ENCODE measurements at places on chromosomes 6 and 20.
A peak's percentile ranks its signal among the peaks of the same experiment; 100 is the strongest.

DNA sequence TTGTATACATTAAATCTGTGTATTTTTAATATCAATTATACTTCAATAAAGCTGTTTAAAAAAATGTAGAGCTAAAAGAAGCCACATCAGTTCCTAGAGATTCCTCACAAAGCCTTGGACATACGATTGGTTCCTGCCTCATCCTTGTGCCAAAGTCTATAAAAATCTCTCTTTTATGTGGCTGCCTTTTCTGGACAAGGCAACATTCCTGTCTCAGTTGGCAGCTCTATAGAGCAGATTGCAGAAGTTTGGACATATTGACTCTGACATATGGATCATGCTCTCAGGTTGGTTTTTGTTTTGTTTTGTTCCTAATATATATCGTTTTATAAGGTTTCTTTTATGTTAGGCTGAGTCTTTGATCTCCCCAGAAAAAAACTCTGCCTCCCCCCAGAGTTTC lies 148.9 kb downstream of the MAFB start:
- DNase-seq = no peak

DNA sequence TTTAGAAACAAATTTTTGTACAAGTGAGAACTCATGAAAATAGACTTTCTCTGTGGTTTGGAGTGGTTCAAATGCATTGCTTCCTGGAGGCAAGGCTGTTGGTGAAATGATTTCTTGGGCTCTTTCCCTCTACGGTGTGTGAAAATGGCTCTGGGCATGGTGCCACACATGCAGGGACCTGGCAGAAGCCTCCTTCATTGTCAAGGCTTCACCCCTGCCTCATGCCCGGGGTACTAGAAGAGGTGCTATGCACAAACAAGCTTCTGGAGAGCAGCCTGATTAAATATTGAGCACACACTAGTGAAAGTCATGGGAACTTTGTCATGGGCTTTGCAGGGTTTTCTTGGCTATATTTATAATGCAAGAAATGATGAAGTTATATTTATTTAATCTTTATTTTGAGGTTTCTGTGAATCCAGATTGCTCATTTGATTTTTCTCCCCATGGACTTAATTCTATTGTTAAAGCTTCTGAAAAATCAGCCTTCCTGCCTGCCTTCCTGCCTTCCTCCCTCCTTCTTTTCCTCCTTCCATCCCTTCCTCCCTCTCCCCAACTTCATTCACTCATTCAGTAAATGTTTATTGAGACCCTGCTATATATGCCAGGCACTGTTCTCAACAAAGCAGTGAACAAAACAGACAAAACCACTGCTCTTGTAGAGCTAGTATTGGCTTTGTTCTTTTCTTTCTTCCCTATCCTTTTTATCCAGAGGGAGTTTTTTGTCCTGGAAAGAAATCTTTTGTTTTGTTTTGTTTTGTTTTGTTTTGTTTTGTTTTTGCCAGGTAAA lies 21.0 kb downstream of the C6orf89 start:
- DNase-seq = peak; percentile 89

- DNase-seq = no peak
Observed at GRCh38 chr6:15966000-15966520, 162.8 kb upstream of the MYLIP start.

GRCh38 chr6:12963567-12963966 lies 247.0 kb downstream of the PHACTR1 start:
- no peak for DNase-seq

DNA sequence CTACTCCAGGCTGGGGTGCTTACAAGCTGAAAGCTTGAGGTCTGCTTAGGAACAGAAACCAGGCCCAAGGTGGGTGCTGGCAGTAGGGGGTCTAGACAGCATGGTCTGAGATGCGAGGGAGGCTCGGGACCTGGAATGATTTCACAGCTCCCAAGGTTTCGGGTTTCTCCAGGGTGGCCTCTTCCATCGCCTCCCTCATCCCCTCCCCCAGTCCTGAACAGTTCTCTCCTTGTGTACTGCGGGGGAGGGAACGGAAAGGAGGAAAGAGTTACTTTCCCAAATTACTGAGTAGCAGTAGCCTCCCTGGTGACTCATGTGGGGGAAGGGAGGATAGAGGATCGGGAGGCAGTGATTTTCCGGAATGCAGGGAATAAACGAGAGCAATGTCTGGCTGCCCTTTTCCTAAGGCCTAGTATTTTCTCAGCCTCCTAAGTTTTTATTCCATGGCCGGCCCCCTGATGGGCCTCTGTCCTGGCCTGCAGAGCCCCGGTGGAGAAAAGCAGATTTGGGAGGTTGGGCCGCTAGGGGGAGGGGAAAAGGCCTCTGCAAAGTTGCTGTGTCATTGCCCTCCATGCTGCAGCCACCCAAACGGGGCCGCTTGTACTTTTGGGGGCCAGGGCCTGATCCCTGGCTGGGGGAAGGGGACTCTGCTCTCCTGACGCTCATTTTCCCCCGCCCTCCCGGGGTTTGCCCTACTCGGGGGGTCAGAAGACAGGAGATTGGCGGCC lies 1.5 kb downstream of the BRD2 start:
- DNase-seq = peak; percentile 57

GRCh38 chr20:24438331-24438730 lies 31.1 kb upstream of the SYNDIG1 start:
- no peak for DNase-seq

GRCh38 chr6:46756469-46757213 lies 9.9 kb downstream of the ANKRD66 start:
- no peak for DNase-seq

DNA sequence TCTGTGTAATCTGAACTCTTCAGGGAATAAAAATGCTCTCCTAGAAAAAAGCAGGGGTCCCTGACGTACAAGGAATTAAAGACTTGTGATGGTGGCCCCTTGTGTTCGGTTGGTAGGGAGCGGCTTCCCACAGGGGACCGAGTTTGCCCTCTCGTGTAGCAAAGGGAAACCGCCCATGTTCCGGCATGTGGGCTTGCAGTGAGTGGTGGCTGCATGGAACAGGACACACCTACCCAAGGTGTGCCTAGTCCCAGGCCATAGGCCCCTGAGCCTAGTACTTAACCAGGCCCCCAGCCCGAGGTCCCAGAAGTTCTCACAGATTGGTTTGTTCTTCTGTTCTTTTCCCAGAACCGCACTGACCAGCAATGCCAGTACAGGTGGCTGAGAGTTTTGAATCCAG lies 15.5 kb downstream of the MYBL2 start:
- no peak for DNase-seq

DNA sequence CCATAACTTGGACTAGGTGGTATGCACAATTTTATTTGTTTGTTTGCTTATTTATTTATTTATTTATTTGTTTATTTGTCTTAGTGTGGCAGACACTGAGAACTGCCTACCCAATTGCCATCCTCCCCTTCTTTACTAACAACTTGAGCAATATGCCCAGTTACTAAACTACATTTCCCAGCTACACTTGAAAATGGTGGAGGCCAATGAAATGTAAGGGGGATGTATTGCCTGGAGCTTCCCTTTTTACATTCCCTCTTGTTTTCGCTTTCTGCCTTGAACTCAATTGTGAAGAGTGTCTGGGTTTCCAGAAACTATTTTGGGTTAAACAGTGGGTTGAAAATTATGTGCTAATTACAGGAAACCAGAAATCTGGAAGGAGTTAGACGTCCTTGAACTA lies 152.7 kb upstream of the FKBP1C start:
- DNase-seq = no peak

DNA sequence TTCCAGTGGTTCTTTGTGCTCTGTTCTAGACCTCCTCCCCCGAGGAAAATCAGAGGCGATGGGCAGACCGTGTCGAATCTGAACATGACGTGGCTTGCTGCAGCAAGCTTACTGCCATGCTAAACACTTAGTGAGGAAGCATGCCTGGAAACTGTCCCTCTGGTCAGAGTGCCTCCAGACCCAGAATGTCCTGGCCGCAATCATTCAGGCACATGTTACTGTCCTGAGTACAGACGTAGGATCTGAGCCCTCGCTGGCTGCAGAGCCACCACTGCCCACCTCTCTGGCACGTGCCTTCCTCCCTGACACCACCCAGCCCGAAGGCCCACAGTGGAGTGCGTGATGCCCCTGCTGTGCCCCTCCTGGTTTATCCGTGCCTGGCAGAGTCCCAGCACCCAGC lies 163.6 kb downstream of the SYNDIG1 start:
- DNase-seq = no peak

DNA sequence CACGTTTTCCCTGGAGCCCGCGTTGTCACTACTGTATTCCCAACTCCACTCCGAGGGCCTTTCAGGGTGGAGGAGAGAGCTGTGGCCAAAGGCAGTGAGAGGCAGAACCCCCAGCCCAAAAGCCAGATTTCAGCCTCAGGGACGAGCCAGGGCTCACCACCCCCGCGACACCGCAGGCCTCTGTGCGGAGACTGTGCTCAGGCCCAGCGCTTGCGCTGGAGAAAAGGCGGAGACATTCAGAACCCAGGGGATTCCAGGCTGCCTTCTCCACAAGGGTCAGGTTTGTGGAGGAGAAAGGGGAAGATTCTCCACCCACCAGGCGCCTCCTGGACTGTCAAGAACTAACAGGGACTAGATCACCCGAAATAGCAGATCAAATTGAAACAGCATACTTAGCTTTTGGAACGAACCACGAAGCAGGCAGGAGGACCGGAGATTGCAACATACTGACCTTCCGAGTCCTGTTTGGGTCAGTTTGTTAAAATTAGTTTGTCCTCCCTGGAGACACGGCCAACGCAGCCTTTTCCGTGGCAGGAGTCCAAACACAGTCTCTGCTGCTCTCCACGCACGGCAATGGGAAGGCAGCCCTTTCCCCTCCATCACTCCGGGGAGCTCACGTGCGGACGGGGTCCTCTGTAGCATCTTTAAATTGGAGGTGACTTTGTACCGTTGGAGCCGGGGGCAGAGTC lies 14.4 kb downstream of the DLL1 start:
- DNase-seq = no peak

DNA sequence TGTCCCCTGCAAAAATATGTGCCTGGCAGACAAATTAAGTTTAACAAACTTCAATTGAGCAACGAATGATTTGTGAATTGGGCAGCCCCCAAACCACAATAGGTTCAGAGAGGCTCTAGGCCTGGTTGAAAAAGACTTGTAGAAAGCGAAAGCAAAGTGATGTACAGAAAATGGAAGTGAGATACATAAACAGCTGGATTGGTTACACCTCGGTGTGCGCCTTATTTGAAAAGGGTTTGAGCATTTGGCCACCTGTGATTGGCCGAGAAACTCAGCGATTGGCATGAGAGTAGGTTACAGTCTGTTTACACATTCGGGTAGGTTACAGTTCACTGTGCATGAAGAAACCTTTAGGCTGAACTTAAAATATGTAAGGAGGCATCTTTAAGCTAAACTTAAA lies 136.9 kb downstream of the CD83 start:
- no peak for DNase-seq

- no peak for DNase-seq
Observed at GRCh38 chr6:38552121-38552520, 87.6 kb downstream of the BTBD9 start.

DNA sequence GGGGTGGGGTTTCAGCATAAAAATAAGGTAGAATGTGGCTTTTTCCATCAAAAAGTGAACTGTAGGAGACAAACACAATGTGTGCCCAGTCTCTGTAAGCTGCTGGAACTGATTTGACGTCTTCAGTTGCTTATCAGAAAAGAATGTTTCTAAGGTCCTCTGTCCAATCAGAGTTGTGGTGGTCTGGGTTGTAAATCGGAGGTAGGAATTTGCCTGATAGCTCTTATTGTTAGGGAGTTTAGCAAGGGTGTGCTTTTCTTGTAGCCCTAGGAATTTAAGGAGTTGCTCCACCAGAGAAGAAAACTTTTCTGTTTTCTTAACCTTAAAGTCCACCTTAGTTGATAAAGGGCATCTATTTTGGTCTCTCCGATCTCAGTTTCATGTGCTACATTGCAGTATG lies 10.4 kb upstream of the SSTR4 start:
- no peak for DNase-seq

DNA sequence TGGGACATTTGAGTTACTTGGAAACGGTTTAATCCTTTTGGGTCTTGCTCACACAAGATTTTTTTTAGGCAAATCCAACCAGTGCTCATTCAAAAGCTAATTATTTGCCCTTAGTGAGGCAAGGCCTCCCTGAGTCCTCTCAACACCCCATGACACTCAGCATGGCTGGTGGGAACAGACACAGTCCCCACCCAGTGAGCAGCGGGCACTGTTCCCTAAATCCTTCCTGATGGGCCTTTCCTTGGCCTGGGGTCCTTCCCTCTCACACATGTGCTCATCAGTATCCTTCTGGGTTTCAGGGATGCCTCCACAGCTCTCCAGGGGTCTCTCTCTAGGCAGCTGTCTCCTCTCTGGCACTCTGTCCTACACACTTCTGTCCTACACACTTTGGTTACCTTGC lies 28.0 kb downstream of the PLAGL2 start:
- DNase-seq = no peak

DNA sequence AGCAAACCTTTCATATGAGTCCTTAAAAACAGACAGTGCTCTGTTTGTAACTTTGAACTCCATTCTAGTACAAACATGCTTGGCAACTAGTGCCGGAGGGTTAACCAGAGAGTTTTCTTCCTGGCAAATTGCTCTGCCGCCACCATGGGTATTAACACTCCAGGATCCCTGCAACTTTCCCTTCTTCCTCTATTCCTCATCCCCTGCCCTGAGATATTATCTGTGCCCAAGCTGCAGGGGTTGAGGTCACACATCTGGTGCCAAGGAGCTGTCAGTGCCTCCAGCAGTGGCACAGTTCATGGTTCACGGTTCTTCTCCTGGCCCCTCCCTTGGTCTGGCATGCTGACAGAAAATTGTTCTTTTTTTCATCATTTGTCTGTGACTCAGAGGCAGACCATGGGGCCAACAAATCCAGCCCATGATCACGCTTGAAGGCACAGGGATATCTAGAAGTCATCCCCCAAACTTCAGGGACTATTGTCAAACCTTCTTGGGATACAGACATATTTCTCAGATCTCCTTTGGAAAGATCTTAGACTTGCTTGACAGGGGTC lies 77.5 kb downstream of the ATXN1 start:
- no peak for DNase-seq

DNA sequence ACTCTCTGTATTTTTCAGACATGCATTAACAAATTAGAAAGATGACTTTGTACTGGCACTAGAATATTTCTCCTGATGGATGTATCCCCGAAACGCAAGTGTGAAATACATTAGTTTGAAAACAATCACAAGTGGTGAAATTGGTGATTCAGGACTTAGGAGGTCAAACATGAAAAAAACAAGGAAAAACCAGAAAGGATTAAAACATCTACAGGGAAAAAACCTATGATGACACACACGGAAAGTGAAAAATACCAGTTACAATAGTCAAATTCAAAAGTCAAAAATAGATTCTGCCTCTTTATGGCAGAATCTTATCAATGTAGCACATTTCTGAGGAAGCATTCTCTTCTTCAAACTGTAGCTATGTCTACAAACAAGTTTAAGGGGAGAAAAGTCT lies 129.0 kb upstream of the SGK1 start:
- no peak for DNase-seq

DNA sequence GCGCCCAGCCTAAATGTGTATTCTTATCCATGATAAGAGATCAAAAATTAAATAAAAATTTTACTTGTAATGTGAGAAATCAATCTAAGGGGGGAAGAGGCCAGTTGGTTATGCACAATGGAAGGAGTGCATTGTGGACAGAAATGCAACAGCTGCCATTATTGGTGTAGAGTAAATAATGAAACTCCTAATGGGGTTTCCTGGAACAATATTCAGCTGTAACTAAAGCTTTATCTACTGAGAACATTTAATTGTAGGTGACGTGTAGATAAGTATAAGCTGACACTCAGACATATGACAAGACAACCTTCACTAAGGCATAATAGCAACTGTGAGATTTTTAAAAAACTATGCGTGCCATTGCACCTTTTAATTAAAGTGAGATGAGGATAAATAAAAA lies 71.4 kb downstream of the CEP57L1 start:
- DNase-seq = peak; percentile 18

- no peak for DNase-seq
Observed at GRCh38 chr6:83574783-83575182, 62.4 kb downstream of the PRSS35 start.

All from NCI-H1092 treated with DMSO at 0.1 percent for 48 hours (cell line).